ENCODE measurements at places on chromosomes 3 and 15.

DNA sequence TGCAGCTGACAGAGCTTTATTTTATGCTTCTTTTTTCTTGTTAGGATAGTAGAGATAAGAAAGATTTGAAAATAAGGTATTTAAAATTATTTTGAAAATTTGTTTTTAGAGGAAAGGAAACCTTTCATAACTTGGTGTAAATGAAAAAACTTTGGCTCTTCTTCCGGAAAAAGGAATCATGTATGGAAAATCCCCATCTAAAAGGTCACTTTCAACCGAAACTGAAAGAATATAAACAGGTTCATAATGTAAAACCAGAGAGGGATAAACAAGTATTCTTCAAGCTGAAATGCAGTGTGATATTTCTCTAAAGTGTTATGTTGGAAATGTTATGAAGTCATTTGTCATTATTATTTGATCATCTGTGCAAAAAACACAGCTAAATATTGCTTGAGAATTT is 246.8 kb downstream of the NFKBIZ start:
- no peak for DNase-seq

DNA sequence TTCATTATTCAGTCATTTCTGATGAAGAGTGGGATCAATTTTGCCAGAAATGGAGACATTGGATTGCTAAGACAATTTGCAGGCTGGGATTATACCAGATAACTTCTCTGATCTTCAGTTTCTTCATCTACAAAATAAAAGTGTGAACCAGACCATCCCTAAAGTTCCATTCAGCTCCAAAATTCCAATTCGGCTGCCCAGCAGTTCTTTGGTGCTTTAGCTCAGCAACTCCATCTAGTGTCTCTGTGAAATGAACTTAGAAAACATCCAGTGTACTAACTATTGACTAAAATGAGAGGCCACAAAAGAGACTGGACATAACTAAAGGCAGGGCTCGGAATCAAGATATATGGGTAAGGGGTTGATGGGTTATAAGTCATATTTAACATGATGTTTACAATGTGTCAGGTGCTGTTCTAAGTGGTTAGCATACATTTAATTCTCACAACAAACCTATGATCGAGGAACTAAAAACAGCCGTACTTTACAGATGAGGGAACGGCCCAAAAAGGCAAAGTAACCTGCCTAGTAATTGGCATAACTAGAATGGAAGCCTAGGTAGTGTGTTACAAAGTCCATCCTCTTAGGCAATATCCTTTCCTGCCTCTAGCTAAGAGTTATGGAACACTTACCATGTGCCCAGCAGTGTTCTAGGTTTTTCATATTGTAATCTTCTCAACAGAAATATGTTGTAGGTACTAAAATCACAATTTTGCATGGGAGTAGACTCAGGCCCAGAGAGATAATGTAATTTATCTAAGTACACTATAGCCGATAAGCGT is 17.0 kb downstream of the THAP10 start:
- peak; percentile 16 for DNase-seq

- peak; percentile 66 for DNase-seq
These were observed 2.8 kb downstream of the ABHD2 start for GRCh38 chr15:89090791-89091626.

DNA sequence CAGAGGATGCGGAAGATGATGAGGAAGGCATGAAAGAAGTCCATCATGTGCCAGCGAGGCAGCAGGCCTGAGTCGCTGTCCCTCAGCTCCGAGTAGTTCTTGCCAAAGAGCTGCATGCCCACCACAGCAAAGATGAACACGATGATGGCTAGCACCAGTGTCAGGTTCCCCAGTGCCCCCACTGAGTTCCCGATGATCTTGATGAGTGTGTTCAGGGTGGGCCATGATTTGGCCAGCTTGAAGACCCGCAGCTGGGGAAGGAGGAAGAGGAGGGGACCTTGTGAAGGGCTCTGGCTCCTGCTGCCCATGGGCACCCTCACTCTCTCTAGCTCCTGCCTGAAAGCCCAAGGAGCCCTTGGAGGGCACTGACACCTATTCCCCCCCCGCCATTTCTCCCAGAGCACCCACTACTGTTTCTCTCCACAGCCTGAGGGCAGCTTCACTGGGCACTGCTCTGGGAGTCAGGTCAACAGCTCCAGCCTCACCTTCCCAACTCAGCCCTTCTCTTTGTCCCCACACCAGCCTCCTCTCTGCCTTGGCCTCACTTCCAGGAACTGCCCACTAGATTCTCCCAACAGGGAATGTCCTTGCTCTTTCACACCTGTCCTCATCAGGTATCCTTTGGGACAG is 63.6 kb downstream of the SCN5A start:
- no peak for DNase-seq

DNA sequence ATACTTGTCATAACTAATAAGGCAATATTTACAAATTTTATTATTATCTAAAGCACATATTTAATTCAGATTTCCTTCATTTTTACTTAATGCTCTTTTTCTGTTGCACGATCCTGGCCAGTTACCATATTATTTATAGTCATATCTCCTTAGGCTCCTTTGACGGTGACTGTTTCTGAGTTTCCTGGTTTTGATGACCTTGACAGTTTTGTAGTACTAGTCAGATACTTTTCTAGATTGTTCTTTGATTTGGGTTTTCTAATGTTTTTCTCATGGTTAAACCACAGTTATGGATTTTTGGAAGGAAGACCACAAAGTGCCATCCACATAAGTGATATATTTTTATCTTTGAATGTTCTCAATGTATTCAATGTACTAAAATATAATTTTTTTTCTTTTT is 171.0 kb upstream of the NANOGP8 start:
- DNase-seq, result no peak

DNA sequence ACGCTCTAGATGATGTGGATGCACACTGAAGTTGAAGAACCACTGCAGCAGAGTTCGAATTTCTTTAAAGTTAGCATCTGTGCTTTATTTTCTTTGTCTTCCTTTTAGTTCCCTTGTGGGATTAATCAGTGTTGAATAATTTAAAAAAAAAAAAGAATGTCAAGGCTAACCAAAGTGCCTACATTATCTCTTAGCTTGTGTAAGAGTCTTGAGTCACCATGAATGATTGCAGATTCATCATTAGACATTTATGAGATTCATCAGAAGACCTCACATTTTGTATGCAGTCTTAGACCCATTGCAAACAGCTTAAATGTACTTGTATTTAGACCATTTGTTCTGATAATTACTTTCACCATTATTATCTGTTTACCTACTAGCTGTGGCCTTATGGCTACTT is 182.2 kb downstream of the FNDC3B start:
- peak; percentile 42 for DNase-seq

- no peak for DNase-seq
These were observed 753.4 kb downstream of the FHIT start for GRCh38 chr3:60497902-60498301.

DNA sequence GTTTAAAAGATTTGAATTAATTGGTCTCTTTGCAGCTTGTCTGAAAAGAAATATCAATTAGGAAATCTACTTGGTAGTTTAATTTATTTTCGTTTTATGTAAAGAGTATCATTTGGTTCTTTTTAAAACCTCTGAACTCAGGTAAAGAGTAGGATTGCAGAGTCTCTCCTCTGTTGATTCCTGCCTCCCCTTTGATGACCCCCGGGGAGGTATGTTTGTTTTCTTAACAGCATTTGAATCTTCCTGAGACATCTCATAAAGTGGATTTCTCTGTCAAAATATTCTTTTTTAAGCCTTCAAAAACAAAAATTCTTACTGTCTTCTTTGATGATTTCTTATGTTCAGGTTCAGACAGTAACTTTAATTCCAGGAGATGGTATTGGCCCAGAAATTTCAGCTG is 8.0 kb downstream of the IDH3A start:
- no peak for DNase-seq

Measured in Caki2 (cell line).